ENCODE measurements at places on chromosomes 5 and 9. TPM values are rescaled to one million over a fixed set of nuclear protein-coding genes. Genes with fewer than 3 reads are reported as not detected.

Gene IFNE
- polyA plus RNA-seq = not detected

DNA sequence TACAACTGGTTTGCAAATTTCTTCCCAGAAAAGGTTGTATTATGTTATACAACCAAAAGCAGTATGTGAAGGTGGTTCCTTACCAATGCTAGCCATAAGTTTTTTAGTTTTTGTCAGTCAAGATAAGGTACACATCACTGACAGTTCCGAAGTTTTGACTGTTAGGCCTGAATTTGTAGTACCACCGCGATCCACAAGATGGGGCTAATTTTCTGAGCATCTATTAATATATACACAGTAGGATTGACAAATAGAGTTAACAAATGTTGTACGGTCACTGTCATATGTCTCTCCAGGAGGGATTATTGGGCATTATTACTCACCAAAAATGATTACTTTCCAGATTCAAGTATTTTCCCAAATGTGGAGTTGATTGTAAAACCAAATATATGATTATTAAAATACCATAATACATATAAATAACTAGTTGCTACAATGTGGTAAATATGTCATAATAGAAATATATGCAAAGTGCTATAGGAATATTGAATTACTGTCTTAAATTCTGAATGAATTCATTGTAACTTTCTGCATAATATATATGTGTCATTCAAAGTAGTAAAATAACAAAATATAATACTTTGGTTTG lies 28.4 kb upstream of the LRRC19 start:
- H3K4me1 ChIP-seq = no peaks in the 10 kb centered on the region
- H3K27ac ChIP-seq = no peak overlapping the region
- H3K36me3 ChIP-seq = no peaks in the 10 kb centered on the region
- H3K4me3 ChIP-seq = no peak overlapping the region
- peak; percentile 25 for DNase-seq

- no peak overlapping the region for H3K4me3 ChIP-seq
- H3K4me1 ChIP-seq = no peaks in the 10 kb centered on the region
- DNase-seq = no peak
- H3K27me3 ChIP-seq = peaks cover 6% of the 10 kb centered on the region
- H3K27ac ChIP-seq = no peak overlapping the region
- H3K36me3 ChIP-seq = no peaks in the 10 kb centered on the region
These were observed 13.5 kb downstream of the IL12B start for GRCh38 chr5:159316519-159317383.

DNA sequence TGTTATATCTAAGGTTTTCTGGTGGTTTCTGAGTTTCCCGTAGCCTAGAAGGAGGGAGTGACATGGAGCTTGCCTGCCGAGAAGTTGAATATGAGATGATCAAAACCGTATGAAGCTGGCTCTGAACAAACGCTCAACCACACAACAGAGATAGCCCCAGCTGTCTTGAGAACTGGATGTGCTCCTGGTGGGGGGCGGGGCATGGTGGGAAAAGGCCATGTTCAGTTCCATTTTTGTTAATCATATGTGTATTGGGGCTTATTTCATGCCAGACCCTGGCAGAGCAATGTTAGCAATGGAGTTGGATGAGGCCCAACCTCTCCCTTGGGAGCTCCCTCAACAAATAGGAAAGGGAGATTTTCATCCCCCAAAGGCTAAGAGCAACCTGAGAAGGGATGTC lies 4.8 kb downstream of the CCL19 start:
- no peak overlapping the region for H3K4me3 ChIP-seq
- no peaks in the 10 kb centered on the region for H3K36me3 ChIP-seq
- no peak for DNase-seq
- peak overlapping the region; percentile 15 for H3K27ac ChIP-seq

Gene ASPN
- polyA plus RNA-seq = not detected

GRCh38 chr9:76987594-76988200 lies 31.8 kb upstream of the FOXB2 start:
- no peaks in the 10 kb centered on the region for H3K4me1 ChIP-seq
- peaks cover 16% of the 10 kb centered on the region for H3K27me3 ChIP-seq
- DNase-seq = no peak
- H3K36me3 ChIP-seq = no peaks in the 10 kb centered on the region
- H3K4me3 ChIP-seq = no peak overlapping the region
- H3K27ac ChIP-seq = no peak overlapping the region

Gene PCDH12
- polyA plus RNA-seq = 0.09 TPM
